ENCODE measurements at places on chromosomes 3 and 15.
A peak's percentile ranks its signal among the peaks of the same experiment; 100 is the strongest.

GRCh38 chr3:135175728-135176277 lies 380.7 kb downstream of the EPHB1 start:
- no peak for DNase-seq

GRCh38 chr3:56751056-56751707 lies 50.6 kb downstream of the ARHGEF3 start:
- DNase-seq: no peak

- DNase-seq: no peak
Measured at GRCh38 chr3:89380016-89380415, 272.6 kb downstream of the EPHA3 start.

- DNase-seq: no peak
Measured at GRCh38 chr15:42730536-42730935, 6.4 kb downstream of the CDAN1 start.

GRCh38 chr3:14588425-14589112 lies 48.4 kb upstream of the GRIP2 start:
- no peak for DNase-seq

- DNase-seq: peak; percentile 50
Measured at GRCh38 chr15:101126618-101127505, 125.0 kb downstream of the CHSY1 start.

DNA sequence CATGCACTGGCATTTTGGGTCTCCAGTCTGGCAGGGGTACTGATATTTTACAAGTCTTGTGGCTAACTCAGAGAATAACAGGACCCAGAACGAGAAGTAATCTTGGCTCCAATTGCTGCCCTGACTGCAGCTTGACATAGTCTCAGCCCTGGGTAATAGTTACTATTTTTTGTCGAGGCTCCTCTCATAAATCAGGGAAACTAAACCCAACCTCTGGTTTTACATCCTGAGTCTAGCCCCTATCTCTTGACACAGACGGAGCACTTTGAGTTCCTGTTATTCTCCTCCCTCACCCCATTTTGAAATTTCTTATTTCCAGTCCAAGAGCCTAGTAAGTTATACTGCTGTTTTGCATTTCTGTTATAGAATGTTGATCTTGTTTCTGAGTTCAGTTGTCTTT lies 276.1 kb upstream of the GOLIM4 start:
- DNase-seq: no peak

DNA sequence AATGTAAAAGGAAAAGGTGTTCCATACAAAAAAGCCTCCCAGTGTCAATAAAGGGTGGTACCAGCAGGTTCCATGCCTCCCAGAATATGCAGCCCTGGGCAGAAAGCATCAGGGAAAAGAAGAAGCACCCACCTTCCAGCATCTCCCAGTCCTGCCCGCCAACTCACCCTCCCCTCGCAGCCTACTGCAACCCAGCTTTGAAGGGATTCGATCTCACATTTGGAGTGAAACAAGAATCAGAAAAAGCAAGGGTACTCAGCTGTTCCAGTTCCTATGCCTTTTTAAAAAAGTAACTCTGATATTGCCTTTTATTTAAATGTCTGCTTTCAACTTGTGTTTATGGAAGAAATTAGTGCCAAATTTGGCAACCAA lies 166.9 kb downstream of the ADAMTS17 start:
- DNase-seq: peak; percentile 37

- DNase-seq: no peak
Measured at GRCh38 chr3:74500257-74500656, 114.2 kb downstream of the CNTN3 start.

DNA sequence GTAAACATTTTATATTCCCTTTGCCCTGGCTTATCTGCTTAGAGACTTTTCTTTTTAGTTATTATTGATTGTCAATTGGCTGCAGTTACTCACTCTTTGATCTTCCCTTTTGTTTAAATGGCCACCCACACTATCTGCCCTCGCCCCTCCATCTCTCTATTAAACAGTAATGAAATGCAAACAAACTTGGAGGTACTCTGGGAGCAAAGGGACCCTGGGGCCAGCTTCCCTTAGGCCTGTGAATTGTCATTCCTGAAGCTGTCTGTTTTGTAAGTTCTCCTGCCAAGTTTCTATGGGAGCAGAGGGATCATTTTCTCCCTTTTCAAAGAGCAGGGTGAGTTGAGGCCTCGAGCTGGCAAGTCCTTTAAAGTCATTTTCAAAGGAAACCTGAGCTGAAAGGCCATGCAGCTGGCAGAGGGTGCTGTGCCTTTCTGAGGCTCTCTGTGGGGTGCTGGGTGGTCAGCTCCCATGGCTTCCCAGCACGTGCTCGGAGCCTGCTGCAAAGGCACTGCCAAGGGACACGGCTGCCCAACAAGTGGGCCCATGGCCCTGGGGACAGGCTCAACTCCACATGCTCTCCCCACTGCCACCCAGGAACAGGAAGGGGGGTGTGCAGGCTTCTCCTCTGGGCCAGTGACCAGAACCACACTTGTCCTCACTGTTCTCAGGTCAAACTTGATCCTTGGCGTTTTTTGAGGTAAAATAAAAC lies 17.4 kb upstream of the RTP2 start:
- DNase-seq: no peak

DNA sequence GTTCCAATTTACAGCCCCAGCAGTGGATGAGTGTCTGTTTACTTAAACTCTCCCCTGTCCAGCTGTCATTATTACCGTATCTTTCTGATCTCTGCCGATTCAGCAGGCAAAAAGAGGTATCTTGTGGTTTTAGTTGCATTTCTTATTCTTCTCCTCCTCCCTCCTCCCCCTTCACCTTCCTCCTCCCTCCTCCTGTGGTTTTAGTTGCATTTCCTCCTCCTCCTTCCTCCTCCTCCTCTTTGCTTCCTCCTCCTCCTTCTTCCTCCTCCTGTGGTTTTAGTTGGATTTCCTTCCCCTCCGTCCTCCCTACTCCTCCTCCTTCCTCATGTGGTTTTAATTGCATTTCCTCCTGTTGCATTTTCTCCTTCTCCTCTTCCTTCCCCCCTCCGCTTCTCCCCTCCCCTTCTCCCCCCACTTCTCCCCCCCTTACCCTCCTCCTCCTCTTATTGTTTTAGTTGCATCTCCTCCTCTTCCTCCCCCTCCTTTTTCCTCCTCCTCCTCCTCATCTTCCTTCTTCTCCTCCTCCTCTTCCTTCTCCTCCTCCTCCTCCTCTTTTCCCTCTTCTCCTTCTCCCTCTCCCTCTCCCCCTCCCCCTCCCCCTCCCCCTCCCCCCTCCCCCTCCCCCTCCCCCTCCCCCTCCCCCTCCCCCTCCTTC lies 25.3 kb upstream of the VPS33B start:
- no peak for DNase-seq

GRCh38 chr15:82021992-82022391 lies 23.8 kb downstream of the MEX3B start:
- DNase-seq: no peak

DNA sequence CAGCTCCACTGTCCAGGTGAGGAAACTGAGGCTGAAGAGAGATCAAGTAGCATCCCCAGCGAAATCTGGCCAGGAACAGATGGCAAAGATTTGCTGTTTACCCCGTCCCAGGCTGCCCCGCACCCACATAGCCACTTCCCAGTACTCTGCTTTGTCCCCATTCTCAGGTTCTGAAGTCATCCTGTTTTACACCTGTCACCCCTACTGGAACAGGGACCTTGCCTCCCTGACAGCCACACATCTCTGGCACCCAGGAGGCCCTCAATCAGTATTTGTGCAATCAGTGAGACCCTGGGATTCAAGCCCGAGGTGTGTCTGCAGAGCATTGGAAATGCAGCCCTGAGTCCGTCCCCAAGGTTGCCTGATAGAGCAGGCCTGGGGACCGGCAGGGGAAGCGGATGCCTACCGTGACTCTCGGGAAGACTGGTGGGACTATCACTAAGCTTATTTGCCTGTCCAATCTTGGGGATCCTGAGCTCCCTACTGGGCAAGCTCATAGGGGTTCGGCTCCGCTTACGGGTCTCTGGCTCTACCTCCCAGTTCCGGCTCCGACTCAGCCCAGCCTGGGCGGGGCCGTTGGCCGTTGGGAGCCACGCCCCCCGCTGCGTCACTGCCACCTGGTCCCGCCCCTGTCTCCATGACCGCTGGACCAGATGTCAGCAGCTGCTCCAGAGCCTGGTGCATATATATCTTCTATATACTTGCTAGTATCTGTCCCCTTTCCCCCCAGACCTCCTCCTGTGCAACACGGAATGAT lies 17.5 kb upstream of the FANCD2 start:
- DNase-seq: peak; percentile 89

GRCh38 chr3:15903759-15904720 lies 106.3 kb upstream of the ANKRD28 start:
- no peak for DNase-seq

GRCh38 chr15:71713191-71713809 lies 97.1 kb upstream of the NR2E3 start:
- DNase-seq: no peak

GRCh38 chr3:176087066-176087697 lies 1110.1 kb downstream of the TBL1XR1 start:
- DNase-seq: no peak

DNA sequence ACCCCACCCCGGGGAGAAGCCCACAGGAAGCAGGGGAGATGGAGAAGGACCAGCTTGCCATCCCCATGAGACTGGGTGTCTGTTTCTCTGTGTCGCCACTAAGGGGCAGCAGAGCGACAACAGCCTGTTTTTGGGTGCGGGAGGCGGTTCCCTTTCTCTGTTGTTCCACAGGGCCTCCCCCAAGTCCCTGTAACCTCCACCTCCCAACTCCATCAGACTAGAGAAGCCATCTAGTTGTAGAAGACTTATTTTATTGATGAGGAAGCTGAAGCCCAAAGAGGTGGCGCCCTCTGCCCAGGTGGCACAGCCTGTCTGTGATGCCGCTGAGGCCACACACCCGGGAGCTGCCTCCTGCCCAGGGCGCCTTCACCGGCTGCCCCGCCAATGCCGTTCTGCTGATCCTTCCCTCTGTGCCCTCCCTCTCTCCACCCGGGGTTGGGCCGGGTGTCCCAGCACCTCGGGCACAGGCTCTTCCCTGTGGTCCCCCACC lies 3.9 kb upstream of the CCDC9B start:
- DNase-seq: no peak

GRCh38 chr15:70227147-70227546 lies 129.4 kb upstream of the TLE3 start:
- no peak for DNase-seq

- DNase-seq: no peak
Measured at GRCh38 chr15:74250266-74250665, 14.1 kb downstream of the CCDC33 start.

GRCh38 chr3:124654470-124654845 lies 75.8 kb upstream of the UMPS start:
- DNase-seq: no peak

DNA sequence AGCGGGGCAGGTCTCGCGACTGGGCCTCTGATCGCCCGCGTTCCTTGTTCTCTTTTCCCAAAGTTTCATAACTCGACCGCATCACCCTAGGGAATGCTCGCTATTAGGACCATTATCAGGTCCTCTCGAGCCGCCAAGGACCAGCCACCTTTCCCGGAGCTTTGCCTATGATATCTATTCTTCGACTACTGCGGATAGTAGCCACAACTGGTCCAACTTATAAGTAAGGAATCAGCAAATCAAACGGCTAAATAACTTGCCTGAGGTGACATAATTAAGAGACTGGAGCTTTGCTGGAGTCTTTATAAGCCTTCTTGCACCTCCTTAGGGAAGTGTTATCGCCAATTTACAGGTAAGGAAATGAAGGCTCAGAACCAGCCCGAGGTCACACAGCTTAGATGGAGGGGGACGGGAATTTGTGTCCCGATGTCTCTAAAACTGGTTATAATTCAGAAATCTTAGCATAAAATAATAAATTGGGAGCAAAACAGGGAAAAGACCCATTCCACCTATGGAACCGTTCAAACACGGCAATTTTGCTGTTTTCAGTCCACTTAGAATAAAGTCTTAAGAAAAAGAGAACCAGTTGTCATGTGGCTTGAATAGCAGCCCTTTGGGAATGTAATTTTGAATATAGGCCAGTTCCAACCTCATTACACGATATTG lies 479 bp upstream of the PLD1 start:
- DNase-seq: no peak

DNA sequence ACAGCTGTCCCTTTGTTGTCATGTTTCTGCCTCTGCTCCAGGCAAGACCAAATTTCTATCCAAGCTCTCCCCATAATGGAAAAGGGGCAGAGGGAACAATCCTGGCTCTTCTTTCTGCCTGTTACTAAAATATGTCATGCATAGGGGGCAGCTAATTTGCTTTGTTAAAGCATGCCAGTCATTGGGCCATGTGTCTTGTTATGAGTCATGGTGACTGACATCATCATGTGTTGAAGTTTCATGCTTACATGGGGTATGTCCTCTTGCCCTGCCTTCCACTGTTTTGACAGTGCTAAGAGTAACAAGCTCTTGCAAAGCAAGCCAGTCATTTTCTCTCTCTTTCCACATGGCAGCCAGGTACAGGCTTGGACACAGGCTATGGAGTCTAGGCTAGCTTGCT lies 268.9 kb downstream of the GABRB3 start:
- DNase-seq: no peak

DNA sequence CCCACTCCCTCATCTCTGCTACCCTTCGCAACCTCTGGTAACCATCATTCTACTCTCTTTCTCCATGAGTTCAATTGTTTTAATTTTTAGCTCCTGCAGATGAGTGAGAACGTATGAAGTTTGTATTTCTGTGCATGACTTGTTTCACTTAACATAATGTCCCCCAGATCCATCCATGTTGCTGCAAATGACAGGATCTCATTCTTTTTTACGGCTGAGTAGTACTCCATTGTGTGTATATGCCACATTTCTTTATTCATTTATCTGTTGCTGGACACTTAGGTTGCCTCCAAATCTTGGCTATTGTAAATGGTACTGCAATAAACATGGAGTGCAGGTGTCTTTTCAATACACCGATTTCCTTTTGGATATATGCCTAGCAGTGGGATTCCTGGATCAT lies 12.1 kb downstream of the GALK2 start:
- DNase-seq: no peak

Measured in islet precursor cell (in vitro differentiated cells).